ENCODE measurements at places on chromosomes 13 and 19.

DNA sequence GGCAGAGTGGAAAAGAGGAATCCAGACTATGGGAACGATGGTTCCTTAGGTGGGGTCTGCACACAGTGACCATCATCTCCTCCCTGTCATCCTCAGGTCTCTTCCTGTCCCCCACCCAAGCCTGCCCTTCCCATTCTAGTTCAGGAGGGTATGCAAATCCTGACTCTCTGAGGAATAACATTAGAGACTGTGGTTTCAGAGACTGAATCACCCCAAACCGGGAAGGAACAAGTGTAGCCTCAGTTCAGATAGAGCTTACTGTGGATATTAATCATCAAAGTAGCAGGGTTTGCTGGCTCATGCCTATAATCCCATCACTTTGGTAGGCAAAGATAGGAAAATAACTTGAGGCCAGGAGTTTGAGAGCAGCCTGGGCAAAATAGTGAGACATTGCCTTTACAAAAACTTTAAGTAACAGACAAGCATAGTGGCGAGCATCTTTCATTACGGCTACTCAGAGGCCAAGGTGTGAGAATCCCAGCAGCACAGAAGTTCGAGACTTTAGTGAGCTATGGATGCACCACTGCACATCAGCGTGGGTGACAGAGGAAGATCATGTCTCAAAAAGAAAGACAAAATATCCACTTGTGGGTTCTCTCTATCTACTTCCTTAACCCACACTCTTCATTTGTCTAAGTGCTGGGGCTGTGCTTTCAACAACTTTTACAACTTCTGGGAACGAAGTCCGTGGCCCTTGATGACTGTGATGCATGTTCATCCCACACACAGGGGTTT is 19.3 kb upstream of the LGALS13 start:
- DNase-seq: peak; percentile 9

DNA sequence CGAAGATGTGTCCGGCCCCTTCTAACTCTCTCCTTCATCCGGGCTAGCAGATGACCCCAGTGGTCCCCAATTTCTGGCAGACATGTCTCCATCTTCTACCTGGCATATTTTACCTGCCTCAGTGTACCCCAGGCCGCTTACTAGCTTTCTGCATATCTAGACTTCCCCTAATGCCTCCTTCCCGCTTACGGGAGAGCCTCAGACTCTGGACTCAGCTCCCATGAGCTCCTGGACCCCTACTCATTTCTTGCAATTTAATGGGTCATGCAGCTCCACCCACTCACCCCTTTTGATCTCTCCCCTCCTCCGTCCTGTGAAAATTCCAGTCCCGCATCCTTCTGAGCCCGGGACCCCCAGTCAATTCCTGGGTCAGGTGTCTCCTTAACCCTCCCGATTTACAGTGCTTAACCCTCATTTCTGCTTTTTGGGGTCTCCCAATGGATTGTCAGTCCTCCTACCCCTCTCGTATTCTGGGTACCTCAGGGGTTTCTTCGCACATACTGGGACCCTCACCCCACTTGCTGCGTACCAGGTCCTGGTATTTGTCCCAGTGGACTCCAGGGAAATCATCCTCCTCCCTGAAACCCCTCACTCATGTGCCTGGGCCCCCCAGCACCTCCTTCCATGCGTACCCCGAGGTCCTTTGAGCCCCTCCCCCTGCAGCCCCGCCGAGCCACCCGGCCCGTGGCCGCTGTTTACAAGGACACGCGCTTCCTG is 500 bp upstream of the JUNB start:
- DNase-seq: peak; percentile 17

DNA sequence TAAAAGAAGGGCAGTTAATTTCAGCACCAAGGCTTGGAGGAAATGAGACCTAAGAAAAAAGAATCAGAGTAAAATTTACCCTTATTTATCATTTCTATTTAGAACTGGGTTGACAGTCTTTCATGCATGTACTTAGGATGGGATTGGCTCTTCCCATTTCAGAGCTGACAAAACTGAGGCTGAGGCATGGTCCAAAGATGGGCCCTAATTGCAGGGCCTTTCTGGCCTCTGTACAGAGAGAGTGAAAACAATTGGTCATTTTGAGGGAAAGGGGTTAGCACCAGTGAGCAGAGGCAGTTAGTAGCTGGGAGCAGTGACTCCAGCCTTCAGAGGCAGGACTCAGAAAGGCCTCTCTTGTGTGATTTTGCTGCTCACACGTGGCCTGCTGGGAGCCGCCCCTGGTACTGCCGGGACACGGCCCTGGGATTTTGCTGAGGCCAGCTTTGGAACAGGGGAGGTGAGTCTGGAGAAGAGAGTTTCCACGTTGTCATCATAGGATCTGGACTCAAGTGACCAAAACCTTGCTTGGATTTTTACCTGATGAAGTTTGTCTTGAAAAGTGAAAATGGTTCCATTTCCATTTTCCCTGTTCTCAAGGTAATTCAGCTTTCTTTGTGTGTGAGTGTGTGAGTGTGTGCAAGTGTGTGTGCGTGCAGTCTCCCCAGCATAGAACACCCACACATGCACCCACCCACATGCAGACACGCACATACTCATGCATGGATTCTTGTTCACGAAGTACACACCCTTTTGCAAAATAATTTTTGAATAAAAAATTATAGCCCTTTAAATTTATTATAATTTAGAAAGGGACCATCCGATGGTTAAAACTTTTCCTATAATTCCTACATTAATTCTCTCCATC is at the start of gene ZNF536:
Gene ZNF536, plus strand, starts transcription at position 425 of the 865 bp plus-strand sequence. CDS start 71,179 bp downstream, outside the sequence.
- no peak for DNase-seq

DNA sequence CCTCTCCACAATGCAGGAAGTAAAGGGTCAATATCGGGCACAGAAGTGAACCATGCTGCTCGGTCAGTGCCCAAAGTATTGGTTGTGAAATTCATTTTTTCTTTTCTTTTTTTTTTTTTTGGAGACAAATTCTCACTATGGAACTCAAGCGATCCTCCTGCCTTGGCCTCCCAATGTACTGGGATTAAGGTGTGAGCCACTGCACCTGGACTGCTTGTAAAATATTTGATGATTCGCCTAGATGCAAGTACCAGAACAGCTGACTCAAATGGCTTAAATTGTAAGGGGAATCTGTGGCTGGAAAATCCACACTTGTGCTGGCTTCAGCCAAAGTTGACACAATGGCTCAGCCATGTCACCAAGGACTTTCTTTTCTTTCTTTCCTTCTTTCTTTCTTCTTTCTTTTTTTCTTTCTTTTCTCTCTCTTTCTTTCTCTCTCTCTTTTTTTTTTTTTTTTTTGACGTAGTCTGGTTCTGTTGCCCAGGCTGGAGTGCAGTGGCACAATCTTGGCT is 43.7 kb downstream of the NUMBL start:
- no peak for DNase-seq

GRCh38 chr13:91725646-91726045 is 327.2 kb downstream of the GPC5 start:
- DNase-seq: no peak

DNA sequence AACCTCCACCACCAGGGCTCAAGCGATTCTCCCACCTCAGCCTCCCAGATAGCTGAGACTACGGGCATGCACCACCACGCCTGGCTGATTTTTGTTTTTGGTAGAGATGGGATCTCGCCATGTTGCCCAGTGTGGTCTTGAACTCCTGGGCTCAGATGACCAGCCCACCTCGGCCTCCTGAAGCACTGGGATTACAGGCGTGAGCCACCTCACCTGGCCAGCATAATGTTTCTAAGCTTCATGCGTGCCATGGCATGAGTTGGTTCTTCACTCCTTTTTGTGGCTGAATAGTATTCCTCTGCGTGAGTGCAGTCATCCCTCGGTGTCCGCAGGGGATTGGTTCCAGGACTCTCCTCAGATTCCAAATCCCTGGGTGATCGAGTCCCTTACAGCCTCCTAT is 4.2 kb upstream of the ZNF579 start:
- DNase-seq: no peak

- DNase-seq: no peak
These were observed 7.0 kb downstream of the CUL4A start for GRCh38 chr13:113216254-113217048.

DNA sequence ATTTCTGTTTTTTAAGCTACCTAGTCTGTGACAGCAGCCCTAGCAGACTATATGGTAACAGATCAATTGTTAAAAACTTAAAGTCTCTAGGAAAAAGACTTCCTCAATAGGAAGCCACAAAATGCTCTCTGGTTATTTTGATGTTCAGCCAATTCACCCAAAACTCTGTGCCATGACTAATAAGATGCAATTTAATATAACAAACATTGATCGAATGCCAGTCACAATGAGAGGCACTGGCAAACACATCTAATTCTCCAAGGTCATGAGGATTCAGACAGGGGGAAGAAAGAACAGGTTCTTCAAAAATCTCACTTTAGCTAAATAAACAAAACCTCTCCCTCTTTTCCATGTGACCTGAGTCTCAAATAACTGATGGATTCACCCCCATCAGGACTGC is 107.5 kb downstream of the SUCLA2 start:
- DNase-seq: no peak

GRCh38 chr19:12858041-12858928 is 20.0 kb downstream of the MAST1 start:
- DNase-seq: no peak

- DNase-seq: no peak
These were observed 28.4 kb upstream of the UQCRFS1 start for GRCh38 chr19:29241324-29241723.

DNA sequence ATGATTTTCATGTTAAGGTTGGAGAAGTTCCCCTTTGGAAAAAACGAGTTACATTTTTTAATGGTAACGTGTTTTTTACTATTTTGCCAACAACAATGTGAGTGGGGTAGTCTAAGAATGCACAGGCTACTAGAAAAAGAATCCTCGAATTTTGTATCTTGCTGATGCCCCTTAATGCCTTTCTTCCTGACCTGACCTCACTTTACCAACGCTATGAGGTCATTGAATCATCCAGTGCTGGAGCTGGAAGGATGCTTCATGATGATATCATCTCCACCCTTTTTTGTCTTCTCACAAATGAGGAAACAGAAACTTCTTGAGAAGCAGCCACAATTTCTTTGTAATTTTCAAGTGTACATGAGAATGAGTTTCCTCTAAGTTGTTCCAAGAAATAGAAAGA is 8.2 kb upstream of the UBL3 start:
- no peak for DNase-seq

DNA sequence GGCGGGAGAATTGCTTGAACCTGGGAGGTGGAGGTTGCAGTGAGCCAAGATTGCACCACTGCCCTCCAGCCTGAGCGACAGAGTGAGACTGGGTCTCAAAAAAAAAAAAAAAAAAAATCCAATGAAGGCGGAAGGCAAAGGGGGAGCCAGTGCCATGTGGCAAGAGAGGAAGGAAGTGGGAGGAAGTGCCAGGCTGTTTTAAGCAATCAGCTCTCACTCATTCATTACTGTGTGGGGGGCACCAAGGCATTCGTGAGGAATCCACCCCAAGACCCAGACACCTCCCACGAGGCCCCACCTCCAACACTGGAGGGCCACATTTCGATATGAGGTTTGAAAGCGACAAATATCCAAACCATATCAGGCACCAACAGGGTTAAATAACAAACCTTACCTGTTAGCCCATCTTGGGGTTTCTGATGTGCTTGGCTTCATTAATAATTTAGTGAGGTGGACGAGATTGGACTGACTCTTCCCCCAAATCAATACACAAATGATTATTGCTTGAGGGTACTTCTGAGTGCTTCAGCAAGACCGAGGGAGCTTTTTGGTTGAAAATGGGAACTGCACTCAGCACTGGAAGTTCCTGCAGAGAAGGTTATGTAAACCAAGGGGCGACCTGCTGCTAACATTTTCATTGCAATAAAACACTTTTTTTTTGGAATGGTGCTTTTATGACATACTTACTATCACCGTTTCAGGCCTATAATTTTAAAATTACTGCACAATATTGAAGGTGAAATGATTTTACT is 7.5 kb upstream of the LRP3 start:
- DNase-seq: no peak

DNA sequence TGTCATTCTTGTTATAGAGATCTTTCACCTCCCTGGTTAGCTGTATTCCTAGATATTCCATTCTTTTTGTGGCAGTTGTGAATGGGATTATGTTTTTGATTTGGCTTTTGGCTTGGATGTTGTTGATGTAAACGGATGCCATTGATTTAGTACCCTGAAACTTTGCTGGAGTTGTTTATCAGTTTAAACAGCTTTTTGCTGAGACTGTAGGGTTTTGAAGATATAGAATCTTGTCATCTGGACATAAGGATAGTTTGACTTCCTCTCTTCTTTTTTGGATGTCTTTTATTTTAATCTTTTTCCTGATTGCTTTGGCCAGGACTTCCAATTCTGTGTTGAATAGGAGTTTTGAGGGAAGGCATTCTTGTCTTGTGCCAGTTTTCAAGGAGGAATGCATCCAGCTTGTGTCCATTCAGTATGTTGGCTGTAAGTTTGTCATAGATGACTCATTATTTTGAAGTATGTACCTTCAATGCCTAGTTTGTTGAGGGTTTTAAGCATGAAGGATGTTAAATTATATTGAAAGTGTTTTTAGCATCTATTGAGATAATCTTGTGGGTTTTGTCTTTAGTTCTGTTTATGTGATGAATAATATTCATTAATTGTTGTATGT is 16.8 kb downstream of the ZNF431 start:
- no peak for DNase-seq

GRCh38 chr13:97333983-97334382 is 100.0 kb upstream of the RAP2A start:
- no peak for DNase-seq

DNA sequence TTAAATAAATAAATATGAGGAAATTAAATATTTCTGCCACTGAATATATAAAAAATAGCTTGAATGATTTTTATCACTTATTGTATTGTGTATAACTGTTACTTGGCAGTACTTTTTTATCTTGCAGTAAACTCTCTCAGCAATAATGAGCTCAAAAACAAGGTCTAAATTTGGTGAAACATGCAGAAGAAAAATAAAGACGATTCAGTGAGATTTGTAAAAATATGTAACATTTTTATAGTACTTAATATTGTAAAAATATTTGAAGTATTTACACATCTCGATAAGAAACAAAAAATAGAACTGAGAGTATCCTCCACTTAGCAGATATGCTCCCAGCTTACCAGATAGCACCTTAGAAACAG is 120.6 kb upstream of the MLNR start:
- no peak for DNase-seq

GRCh38 chr13:98970330-98970729 is 7.5 kb downstream of the DOCK9 start:
- no peak for DNase-seq

GRCh38 chr13:71851498-71852409 is 15.2 kb downstream of the DACH1 start:
- DNase-seq: no peak

DNA sequence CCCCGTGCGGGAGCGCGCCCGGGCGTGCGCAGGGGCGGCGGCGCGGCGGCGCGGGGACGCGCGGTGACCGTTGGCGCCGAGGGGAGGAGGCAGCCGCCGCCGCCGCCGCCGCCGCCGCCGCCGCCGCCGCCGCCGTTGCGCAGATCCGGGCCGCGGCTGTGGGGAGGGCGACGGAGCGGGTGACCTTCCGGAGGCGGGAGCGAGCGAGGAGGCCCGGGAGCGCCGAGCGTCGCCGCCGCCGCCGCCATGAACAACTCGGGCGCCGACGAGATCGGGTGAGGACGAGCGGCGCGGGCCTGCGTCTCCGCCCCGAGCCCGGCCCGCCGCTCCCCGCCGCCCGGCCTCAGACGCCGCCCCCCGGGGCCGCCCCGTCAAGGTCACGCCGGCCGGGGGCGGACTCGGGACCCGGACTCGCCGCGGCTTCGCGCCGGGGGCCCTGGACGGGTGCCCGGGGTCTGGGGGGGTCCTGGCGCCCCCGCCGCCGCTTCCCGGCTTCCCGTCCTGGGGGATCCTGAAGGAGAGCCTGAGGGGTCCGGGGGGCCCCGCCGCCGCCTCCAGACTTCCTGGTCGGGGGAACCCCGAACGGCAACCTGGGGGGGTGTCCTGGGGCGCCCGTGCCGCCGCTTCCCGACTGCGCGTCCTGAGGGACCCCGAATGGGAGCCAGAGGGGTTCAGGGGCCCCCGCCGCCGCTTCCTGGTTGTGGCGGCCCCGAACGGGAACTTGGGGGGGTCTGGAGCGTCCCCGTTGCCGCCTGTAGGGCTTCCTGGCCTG is at the start of gene DAZAP1:
Gene DAZAP1, plus strand, starts transcription at position 59 of the 772 bp plus-strand sequence. Its CDS starts 188 bp downstream, at position 247.
- DNase-seq: no peak
